ENCODE measurements at places on chromosomes 2 and 18.

- DNase-seq, result peak; percentile 56
Measured at GRCh38 chr2:165725421-165725820, 68.6 kb downstream of the GALNT3 start.

- no peak for DNase-seq
Measured at GRCh38 chr2:86434290-86434689, 6.9 kb upstream of the KDM3A start.

- no peak for DNase-seq
Measured at GRCh38 chr2:94873362-94874276, 2.4 kb downstream of the TEKT4 start.

- DNase-seq, result no peak
Measured at GRCh38 chr2:42839809-42840501, 47.6 kb upstream of the HAAO start.

- no peak for DNase-seq
Measured at GRCh38 chr2:96701636-96702035, 38.2 kb downstream of the LMAN2L start.

DNA sequence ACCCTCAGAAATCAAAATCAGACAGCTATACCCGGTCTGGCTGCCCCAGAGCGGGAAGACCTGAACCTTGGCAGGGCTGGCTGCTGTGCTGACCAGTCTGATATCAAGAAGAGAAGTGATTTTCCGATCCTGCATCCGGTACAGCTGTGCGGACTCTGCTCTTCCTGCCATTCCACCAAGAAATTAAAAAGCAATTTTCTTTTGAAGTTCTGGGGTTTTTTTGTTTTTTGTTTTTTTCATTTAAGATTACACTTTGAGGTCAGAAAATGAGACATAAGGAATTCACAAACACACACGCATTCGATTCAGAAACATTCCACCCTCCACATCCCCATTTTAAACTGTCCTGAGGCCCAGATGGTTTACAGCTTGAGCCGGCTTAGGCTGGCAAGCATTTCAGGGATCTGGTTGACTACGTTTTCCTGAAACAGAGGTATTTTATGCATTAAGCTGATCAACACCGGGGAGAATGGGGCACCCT is 156.5 kb downstream of the COL6A3 start:
- DNase-seq, result no peak

- no peak for DNase-seq
Measured at GRCh38 chr18:78123144-78123909, 856.3 kb upstream of the SALL3 start.

- peak; percentile 26 for DNase-seq
Measured at GRCh38 chr2:199602271-199602895, 144.6 kb upstream of the SATB2 start.

DNA sequence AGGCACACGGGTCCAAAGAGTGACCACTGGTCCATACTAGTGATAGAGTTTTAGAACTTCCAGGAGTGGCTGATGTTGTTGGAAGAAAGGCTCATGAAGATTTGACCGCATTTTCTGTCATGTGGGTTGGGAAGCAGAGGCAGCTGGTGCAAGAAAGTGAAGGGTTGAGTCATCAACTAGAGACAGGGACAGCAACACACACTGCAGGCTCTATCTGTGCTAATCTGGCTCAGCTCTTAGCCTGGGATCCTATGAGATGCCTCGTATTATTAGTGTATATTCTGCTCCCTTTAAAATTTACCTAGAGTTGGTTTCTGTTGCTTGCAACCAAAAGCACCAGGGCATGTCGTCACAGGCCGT is 2.5 kb upstream of the SH3RF3 start:
- DNase-seq, result peak; percentile 90
